ENCODE measurements at places on chromosomes 4 and X.

GRCh38 chr4:104859601-104860237, 287.0 kb upstream of the TET2 start:
- no peak for DNase-seq

GRCh38 chr4:16785793-16786527, 112.5 kb downstream of the LDB2 start:
- no peak for DNase-seq

DNA sequence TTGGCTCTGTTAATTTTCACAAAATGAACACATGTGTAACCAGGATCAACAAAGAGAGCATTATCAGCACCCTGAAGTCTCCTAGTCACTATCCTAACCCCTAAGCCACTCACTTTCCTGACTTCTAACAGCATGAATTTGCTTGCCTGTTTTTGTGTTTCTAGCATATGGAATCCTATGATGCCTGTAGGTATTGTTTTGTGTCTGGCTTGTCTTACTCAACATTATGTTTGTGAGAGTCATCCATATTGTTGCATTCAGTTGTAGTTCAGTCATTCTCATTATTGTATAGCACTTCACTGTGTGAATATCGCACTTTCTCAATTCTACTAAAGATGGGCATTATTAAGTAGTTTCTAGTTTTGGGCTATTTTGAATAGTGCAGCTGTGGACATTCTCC, 15.6 kb downstream of the EDNRA start:
- DNase-seq = no peak

DNA sequence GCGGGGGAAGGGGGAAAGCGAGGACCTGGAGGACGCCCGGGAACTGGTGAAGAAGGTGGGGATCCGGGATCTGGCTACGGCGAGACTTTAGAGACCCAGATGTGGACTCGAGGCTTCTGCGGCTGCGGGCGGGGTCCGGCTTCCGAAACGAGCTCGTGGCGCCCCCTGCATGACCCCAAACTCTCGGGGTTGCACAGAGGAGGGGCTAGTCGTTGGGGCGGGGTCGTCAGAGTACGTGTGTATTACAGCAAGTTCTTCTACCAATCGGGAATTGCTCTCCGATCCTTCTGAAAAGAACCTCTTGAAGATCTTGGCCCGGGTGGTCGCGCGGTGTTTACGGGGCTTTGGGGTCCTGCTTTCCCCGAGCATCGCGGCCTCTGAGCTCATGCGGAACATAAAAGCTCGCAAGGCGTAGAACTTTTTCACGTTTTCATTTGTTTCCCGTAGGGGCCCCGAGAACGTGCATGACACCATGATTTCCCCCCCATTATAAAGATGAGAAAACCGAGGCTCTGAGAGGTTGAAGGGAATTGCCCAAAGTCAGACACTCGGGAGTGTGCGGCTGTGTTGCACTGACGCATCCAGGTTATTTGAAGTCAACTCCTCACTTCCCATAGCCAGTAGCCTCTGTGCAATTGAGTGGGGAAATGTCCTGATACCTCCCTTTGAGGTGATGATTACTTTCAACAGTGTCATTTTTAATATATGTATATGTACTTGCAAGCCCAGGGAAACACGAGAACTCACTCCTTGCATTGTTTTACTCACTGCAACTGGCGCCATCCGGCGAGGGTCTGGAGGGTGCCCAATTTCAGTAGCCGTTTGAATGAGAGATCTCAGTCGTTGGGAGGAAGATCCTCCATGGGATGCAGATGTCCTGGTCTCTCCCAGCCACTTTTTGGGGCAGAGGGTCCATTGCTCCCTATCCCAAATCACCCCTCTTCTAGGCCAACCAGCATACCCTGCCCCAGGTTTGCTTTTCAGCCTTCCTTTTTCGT, at the start of gene BEND4:
BEND4 (minus strand) TSS at position 149 of the 998 bp plus-strand sequence. CDS start 512 bp downstream, outside the sequence.
- DNase-seq = peak; percentile 4

DNA sequence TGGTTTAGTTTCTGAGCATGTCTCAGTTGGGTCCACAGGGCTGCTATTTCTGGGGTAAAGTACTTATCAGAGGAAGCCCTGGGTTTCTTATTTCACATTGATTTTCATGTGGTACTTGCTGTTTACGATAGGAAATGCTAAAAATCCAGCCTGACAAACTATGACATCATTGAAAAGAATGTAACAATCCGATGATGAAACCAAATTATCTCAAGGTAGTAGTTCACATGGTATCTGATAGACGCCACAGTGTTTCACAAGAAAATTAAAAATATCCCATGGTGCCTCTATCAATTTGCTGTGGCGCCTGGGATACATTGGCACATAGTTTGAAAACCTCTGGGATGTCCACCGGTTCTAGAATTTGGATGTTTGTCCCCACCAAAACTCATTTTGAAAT, 418.9 kb upstream of the RPS6KA3 start:
- DNase-seq = no peak

- no peak for DNase-seq
Observed at GRCh38 chr4:630656-631055, 5.3 kb downstream of the PDE6B start.

- no peak for DNase-seq
Observed at GRCh38 chr4:155430895-155431795, 54.4 kb upstream of the MAP9 start.

GRCh38 chr4:20266215-20267082, 14.7 kb downstream of the SLIT2 start:
- no peak for DNase-seq

- no peak for DNase-seq
Observed at GRCh38 chrX:8988446-8988845, 45.5 kb downstream of the FAM9B start.

- no peak for DNase-seq
Observed at GRCh38 chr4:48986654-48987164, 634 bp downstream of the CWH43 start.

GRCh38 chrX:50068285-50068563, 132.6 kb downstream of the AKAP4 start:
- DNase-seq = no peak

GRCh38 chr4:20456407-20456806, 204.7 kb downstream of the SLIT2 start:
- no peak for DNase-seq

GRCh38 chr4:68597482-68597881, 21.4 kb upstream of the UGT2B17 start:
- no peak for DNase-seq

DNA sequence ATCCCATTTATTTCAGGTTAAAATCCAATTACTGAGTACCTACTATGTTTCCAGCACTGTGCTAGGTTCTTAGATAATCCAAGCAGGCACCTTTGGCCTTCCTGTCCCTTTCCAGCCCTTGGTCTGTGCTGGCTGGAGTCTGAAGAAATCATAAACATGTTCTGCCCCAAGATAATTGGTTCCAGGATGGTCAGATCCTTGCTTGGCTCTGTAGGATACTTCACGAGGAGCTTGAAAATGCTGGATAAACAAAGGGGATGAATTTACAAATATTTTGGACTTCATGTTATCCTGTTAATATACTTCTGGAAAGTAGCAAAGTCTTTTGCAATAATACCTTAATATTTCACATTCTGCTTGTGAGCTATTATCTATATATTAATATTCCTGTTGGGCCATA, 35.0 kb upstream of the FHL1 start:
- no peak for DNase-seq

- DNase-seq = no peak
Observed at GRCh38 chr4:187576751-187577150, 418.8 kb upstream of the ZFP42 start.

DNA sequence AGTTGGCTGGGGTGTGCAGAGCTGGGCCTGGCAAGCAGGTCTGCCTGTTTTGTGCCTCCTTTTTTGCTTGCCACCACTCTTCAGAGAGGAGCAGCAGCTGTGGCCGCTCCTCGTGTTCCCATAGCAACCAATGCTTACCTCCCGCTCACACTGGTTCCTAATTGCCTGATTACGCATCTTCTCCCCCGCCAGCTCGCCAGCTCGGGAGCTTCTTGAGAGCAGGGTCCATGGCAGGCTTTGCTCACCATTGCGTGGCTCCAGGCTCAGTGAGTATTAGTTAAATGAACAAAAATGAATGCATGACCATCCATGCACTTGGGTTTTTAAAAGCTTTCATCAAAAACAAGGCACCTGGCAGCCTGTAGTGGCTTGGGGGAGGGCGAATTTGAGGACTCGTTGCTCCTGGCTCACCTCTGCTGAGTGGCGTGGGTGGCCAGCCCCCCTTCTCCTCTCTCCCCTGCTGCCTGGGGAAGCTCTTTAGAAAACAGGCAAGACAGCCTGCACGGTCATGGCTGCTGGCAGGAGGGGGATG, 14.2 kb upstream of the PJA1 start:
- no peak for DNase-seq

DNA sequence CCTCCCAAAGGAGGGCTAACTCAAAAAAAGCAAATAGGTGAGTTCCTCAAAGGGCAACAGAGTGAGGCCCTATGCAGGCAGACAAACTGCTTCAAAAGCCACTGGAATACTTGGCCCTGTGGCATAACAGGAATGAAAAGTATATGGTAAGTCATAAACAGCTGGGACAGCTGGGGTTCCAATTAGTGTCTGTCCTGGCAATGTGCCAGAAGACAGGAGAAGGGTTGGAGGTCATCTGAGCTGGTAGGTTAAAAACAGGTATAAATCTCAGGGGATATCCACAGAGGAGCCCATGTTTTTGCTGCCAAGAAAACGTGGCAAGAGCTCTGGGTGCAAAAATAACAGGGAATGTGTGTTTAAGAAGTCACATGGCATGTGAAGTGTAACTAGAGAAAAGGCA, 111.6 kb downstream of the APOOL start:
- DNase-seq = no peak

DNA sequence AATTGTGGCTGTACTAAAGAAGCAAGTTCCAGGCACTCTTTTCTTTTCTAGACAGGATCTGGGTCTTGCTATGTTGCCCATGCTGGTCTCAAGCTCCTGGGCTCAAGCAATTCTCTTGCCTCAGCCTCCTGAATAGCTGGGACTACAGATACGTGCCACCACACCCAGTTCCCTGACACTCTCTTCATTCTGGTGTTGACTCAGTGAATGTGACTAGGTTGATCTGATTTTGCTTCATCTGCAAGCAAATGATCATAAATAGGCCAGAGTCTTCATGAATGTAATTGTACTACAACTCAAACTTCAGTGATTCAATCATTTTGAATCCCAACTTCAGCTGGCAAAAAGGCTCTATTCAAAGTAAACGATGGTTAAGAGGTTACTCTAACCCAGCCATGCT, 78.5 kb downstream of the APBB2 start:
- DNase-seq = no peak

- DNase-seq = peak; percentile 4
Observed at GRCh38 chrX:63754136-63754859, 30.7 kb downstream of the ARHGEF9 start.

DNA sequence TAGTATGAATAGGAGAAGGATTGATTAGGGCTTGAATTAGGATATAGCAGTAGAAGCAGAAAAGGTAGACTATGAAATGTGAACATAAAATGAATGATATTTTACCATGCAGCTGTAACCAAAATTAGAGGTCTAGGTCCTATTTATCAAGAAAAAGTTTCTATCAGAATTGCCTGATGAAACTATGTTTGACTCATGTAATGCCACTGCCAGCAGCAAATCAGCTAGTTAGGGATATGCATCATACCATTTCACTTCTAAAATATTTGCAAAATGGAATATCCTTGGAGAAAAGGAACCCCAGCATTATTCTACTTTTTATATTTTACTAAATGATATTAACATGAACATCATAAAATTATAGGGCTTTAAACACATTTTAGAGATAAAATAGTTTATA, 188.4 kb downstream of the WDFY3 start:
- no peak for DNase-seq

DNA sequence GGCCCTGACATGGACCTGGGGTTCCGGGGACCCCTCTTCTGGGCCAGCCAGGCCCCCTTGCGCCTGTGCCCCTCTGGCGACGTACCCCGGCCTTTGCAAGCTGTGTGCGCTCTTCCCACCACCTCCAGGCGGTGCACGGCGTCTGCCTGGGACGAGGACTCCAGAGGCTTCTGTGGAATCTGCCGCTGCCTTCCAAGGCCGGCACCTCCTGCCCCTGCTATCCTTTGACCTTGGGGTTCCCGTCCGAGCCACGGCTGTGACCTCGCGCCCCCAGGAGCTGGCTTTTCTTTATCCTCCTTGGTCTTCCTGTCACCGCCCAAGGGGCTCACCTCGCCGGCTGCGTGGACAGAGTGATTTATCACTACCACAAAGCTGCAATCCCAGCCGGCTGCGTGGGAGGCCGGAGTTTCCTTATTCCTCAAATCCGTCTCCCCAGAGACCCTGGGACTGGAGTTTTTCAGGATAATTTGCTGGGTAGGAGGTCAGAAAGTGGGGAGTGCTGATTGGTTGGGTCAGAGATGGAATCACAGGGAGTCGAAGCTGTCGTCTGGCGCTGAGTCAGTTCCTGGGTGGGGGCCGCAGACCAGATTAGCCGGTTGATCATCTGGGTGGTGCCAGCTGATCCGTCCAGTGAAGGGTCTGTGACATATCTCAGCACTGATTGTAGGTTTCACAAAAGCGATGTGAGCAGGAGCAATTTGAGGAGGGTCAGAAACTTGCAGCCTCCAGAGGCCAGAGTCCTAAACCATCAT, 19.8 kb upstream of the PLCXD1 start:
- no peak for DNase-seq

All from activated gamma-delta T cell treated with anti-CD3 and anti-CD28 coated beads, Interleukin-2, amount 50 U/mL, for 16 hours (primary cell).